ENCODE measurements at places on chromosomes 1 and 21.

- DNase-seq, result no peak
Observed at GRCh38 chr21:36776981-36777617, 78.2 kb downstream of the SIM2 start.

- no peak for DNase-seq
Observed at GRCh38 chr21:34836933-34837505, 168.2 kb downstream of the CLIC6 start.

DNA sequence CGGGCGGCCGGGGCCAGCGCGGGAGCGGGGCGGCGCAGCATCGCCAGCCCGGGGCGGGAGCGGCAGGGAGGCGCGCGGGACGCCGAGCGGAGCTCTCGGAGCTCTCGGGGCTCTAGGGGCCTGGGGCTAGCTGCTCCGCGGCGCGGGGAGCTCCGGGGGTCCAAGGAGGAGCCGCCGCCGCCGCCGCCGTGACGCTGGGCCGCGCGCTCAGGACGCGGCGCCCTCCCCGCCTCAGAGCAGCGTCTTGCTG lies 147 bp downstream of the CLSTN1 start:
- no peak for DNase-seq

DNA sequence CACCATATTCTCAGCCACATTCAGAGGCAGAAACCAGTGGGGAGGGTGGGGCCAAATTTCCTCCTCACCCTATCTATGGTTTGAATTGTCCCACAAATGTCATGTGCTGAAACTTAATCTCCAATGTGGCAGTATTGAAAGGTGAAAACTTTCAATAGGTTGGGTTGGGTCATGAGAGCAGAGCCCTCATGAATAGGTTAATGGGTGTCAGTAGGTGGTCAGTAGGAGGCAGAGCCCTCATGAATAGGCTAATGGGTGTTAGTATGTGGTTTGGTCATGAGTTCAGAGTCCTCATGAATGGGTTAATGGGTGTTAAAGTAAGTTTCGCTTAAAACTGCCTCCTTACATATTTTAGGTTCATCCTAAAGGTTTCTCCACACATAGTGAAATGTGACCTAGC lies 170.0 kb downstream of the FCRL5 start:
- no peak for DNase-seq

DNA sequence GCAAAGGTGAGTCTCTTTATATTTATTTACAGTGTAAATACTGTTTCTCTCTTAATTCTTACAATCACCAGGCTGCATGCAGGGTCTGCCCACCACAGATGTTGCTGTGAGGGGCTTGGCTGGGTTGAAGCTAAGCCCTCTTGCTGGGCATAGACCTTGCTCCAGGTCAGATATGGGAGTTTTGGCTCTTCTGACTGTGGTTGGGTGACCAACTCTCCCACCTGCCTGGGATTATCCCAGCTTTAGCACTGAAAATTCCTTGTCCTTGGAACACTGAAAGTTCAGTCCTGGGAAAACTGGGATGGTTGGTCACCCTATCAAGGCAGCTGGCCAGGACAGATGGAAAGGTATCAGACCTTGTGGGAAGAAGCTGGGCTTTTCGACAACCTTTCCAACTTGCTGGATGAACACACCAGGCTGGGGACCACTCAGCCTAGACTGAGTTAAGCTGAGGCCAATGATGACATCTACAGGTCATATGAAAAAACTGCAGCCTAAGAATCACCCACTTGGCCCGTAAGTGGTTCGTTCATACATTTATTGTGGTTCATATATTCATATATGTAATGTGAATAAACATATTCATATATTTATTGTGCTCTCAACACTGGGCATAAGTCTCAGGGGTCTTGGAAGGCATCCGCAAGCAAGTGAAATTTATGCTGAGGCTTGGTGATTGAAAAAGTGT lies 26.6 kb upstream of the HPDL start:
- DNase-seq, result peak; percentile 71

- DNase-seq, result no peak
Observed at GRCh38 chr1:33338440-33339211, 17.7 kb upstream of the A3GALT2 start.

GRCh38 chr1:32241001-32241763 lies 5.8 kb upstream of the FAM167B start:
- DNase-seq, result no peak

DNA sequence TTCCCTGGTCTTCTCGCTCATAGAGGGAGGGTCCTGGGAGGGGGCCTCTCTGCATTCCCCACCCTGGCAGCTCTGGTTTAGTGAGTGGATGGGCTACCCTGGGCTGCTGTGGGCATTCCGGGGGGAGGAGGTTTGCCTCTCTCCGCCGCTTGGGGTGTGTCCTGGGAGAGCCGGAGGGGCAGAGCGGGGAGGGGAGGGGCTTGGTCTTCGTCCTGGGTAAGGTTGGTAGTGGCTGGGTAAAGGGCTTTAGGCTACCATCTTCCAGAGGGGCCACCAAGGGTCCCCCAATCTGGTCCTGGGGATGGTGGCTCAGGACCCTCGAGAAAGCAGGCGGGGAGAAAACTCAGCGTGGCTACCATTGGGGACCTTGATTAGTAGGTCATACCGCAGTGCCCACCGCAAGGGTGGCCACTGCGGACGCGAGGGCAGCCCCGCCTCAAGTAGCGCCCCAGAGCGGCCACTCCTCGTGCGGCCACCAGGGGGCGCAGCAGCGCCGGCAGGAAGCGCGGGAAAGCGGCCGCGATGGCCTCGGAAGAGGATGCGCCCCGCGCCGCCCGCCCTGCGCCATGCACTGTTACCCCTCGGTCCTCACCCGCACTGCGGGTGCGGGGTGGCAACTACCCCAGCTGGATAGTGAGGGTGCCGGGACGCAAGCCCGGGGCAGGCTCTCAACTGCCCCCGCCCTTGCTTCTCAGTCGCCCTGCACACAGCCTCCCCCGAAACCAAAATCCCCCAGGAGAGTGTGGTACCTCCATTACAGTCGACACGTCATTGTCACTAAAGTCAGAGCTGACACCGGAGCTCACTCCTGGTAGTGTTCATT lies 44.1 kb upstream of the SLC25A33 start:
- DNase-seq, result peak; percentile 64

DNA sequence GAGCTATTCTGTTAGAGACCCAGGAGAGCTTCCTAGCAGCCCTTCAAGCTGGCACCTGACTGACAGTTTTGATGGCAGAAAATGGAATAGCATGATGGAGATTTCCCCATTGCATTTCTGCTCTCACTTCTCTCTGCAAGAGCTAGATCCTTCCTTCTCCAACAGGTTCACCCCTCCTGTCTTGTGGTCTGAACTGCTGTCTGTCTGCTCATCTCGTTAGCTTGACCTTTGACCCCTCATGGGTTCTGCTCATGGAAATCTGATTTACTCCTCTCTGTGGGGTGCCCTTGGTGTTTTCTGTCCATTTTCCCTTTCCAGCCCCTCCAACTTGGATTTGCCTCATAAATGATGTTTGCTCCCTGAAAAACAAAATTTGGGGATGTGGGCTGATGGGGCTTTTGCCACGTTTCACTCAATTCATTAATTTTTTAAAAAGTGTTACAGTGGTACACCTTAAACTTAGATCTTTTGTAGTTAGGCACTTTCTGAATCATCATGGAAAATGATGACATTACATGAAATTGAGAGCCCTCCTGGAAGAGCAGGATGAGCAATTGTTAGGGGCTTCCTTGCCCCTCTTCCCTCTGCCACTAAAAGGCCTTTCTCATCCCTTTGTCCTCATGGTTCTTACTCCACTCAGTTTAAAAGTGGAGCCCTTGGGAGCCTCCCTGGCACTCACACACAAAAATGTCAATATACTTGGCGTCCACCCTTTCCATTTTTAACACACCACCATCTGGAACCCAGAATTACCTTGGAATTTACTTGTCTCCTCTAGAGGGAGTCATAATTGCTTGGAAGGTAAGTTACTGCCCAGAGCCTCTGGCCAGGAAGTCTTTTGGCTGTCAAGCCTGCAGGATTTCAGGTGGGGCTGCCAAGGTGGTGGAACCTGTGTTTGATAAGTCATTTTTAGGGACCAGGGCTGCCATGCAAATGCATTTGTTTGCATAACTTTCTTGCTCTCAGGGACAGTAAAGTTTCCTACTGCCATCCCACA lies 31.9 kb upstream of the IL19 start:
- DNase-seq, result no peak

DNA sequence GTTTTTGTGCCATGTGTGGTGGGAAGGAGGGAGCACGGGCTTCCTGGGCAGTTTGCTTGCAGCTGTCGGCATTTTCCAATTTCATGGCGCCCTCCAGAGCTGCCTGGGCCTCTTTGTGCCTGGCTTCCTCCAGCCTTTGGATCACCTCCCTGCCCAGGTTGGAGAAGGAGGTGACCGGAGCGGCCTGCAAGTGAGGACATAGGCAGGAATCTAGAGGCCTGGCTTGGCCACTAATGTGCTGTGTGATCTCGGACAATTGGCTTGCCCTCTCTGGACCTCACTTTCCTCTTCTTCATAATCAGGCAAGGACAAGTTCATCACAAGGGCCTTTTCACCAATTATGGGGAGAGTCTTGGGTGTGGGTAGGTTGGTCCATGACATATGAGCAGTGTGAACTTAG lies 245.1 kb downstream of the MATN1 start:
- DNase-seq, result no peak

DNA sequence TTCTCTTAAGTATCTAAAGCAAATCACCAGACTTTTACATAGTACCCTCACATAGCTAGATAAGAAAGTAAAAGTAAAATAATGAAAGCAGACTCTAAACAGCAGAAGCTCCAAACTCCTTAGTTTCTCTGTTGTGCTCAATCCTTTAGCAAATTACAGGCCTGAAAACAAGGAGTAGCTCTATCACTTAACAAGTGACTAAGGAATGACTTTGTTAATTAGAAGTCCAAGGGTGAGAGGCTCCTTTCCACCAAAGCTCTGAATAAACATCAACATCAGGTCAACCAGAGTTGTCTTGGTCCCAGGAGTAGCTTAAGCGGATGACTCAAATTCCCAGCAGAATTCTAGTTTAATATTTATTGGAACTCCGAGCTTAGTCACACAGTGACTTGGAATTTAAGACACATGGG lies 5.9 kb downstream of the NRIP1 start:
- peak; percentile 76 for DNase-seq

DNA sequence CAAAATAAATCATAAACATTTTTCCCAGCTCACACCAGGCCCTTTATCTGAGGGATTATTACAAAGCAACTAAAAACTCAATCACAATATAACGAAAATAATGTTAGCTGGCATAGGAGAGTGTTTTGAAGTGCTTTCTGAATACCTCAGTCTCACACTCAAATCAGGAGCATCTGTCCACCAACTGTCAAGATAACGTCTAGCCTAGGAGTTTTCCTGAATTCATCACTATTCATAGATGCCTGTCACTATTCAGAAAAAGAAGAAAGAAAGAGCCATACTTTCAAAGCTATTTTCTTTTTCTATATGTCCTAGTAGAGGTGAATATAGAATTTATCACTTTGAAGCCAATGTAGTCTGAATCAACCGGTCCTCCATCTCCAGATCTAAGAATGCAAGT lies 127.0 kb downstream of the AKT3 start:
- DNase-seq, result no peak

GRCh38 chr1:158979229-158979628 lies 30.5 kb upstream of the IFI16 start:
- no peak for DNase-seq

GRCh38 chr1:9797049-9797448 lies 26.7 kb downstream of the CLSTN1 start:
- no peak for DNase-seq

DNA sequence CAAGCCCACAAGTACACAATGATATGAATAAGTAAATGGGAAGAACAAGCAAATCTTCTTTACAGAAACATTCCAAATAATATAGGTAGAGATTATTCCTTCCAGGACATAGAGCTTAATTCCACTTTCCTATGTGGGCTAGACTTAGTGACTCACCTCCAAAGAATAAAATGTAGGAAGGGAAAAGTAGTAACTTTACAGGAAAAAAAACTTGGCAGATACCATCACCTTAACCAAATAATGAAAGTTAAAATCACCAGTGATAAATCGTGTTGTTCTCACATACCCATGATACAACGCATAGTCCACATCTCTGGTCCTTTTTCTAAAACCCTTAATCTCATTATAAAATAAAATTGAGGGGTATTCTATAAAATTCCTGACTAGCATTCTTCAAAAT lies 260.8 kb downstream of the SPATA17 start:
- DNase-seq, result no peak

DNA sequence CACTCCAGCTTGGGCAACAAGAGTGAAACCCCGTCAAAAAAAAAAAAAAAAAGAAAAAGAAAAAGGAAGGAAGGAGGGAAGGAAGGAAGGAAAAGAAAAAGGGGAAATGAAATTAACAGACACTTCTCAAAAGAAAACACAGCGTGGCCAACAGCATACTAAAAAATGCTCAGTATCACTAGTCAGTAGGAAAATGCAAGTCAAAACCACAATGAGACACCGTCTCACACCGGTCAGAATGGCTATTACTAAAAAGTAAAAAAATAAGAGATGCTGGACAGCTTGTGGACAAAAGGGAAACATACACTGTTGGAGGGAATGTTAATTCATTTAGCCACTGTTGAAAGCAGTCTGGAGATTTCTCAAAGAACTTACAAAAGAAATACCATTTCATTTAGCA lies 369.5 kb upstream of the BRINP3 start:
- no peak for DNase-seq

GRCh38 chr21:15278279-15278678 lies 213.5 kb upstream of the NRIP1 start:
- DNase-seq, result no peak

GRCh38 chr1:52186449-52186848 lies 44.6 kb downstream of the ZFYVE9 start:
- no peak for DNase-seq

- DNase-seq, result no peak
Observed at GRCh38 chr1:191629836-191630235, 528.4 kb upstream of the RGS18 start.

DNA sequence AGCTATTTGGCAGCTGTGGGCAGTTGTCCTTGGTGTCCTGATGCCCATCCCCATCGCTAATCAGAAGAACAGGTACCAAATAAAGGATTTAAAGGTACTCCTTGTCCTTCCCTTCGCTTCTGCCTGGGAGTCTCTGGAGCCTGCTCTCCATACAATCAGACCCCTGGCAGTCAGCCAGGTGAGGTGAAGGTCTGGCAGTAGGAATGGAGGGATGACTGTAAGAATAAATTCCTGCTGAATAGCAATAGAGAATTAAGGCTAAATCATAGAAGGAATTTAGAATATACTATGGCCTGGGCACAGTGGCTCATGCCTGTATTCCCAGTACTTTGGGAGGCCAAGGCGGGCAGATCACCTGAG lies 9.2 kb downstream of the THBS3 start:
- DNase-seq, result no peak

Measured in LoVo (cell line).